Activated CD8-positive, alpha-beta memory T cell treated with anti-CD3 and anti-CD28 coated beads for 24 hours (primary cell): ENCODE measurements at places on chromosomes 1 and 21.

DNA sequence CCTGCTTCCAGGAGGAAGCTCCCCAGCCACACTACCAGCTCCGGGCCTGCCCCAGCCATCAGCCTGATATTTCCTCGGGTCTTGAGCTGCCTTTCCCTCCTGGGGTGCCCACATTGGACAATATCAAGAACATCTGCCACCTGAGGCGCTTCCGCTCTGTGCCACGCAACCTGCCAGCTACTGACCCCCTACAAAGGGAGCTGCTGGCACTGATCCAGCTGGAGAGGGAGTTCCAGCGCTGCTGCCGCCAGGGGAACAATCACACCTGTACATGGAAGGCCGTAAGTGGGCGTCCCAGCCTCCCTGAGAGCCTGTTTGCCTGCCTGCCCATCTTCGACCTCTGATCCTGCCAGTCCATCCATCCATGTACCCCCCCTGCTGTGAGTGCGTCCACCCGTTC, 3.6 kb downstream of the ECM1 start:
- DNase-seq, result no peak

GRCh38 chr1:244919320-244920282, 55.3 kb upstream of the HNRNPU start:
- no peak for DNase-seq

- DNase-seq, result no peak
Measured at GRCh38 chr1:214136324-214136919, 144.5 kb upstream of the SMYD2 start.

GRCh38 chr21:44441581-44442265, 13.6 kb upstream of the LRRC3 start:
- DNase-seq, result no peak

- DNase-seq, result no peak
Measured at GRCh38 chr1:55988963-55989452, 590.4 kb downstream of the PLPP3 start.

DNA sequence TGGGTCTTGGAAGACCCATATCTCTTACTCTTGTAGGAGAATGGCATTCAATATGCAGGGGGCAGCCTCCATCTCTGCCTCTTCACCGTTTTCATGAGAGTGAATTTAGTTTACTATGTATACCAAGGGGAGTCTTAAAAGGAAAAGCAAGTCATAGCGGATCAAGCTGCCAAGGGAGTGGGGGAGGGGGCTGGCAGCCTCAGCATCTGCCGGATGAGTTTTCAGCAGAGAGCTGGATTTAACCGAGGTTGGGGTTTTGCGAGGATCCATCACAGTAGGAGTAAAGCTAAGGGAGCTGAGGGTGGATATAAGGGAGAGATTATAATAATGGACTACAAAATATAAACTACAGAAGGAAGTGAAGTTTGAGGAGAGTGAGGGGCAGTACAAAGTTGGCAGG, 9.9 kb downstream of the CD160 start:
- DNase-seq, result no peak

- no peak for DNase-seq
Measured at GRCh38 chr1:117675907-117676430, 70.1 kb downstream of the TENT5C start.

- DNase-seq, result no peak
Measured at GRCh38 chr1:247448107-247448791, 9.7 kb downstream of the OR2B11 start.

- peak; percentile 35 for DNase-seq
Measured at GRCh38 chr21:37566790-37567615, 200.4 kb downstream of the DYRK1A start.

DNA sequence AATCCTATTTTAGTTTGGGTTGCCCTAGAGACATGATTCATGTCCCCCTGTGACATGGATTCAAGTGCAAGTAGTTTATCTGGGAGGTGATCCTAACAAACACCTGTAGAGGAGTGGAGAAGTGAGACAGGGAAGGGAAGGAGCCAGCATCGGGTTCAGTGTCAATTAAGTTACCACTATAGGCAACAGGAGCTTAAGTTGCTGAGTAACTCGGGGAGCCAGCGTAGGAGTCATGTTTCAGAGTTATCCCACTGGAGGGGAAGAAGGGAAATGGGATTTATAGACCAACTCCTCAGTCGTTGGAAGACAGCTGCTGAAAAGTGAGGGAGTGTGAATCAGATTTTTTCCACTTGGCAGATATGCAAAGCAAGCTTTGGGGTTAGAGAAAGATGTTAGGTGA, 54.9 kb downstream of the SLC30A7 start:
- no peak for DNase-seq

DNA sequence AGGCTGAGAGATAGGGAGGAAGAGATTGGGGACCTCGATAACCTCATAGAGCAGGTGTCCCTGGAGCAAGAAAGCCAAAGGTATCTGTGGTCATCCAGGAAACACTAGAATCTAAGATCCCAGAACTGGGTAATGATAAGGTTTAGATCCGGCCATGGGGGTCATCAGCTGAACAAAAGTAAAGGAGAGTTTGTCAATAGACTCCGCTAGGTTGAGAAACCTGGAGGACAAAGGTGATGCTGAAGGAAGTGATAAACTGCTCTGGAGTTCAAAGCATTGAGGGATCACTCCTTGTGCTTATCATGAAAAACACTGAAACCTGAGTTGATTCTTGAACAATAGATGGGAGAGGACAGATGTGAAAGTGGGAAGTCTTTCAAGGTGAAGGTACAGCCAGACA, 59.5 kb upstream of the SLC2A1 start:
- DNase-seq, result no peak

DNA sequence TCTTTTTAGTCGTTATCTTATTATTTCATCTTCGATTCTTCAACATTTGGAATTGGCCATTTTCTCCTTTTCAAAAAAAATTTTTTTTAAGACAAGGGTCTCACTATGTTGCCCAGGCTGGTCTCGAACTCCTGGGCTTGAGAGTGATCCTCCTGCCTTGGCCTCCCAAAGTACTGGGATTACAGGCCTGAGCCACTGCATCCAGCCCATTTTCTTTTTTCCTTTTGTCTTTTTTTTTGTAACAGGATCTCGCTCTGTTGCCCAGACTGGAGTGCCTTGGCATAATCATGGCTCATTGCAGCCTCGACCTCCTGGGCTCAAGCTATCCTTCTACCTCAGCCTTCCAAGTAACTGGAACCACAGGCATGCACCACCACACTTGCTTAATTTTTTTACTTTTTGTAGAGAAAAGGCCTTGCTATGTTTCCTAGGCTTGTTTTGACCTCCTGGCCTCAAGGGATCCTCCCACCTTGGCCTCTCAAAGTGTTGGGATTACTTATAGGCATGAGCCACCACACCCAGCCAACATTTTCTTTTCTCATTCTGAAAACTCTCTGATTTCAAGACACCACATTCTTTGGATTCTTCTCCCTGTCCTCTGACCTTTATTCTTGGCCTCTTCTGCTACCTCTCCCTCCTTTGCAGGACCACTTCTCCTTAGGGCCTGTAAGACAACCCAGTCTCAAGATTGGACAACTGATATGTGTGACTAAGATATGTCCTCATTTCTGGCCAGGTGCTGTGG, 6.0 kb upstream of the MAP1LC3C start:
- DNase-seq, result no peak

DNA sequence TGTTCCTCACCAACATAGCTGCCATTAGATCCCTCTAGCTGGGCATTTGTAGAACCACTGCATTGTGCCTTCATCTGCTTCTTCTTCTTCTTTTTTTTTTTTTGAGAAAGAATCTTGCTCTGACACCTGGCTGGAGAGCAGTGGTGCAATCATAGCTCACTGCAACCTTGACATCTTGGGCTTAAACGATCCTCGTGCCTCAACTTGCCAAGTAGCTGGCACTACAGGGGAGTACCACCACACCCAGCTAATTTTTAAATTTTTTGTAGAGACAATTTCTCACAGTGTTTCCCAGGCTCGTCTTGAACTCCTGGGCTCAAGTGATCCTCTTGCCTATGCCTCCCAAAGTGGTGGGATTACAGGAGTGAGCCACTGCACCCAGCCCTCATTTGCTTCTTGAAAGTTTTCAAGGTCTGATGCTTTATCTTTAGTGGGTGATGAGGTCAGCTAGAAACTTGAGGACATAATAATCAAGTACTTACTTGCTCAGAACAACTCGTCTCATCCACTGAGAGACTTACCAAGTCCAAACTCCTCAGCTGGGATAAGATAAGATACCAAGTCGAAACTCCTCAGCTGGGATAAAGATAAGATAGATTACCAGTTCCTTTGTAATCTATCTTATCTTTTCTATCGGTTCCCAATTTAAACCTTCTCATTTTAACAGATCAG, 71.5 kb downstream of the MACF1 start:
- DNase-seq, result no peak

DNA sequence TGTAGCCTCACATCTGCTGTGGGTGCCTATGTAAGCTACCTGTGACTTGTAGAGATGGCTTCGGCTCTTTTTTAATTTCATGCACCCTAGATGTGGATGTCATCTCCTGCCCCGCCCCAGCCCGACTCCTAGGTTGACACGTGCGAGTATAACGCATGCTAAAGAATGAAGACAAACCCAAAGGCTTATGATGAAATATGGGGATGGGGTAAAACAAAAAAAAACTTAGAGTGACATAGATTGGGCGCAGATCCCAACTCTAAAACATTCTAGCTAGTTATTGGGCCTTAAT, 613 bp upstream of the ERO1B start:
- DNase-seq, result no peak

- DNase-seq, result no peak
Measured at GRCh38 chr1:206074839-206075238, 21.9 kb downstream of the RHEX start.

GRCh38 chr1:206900149-206900548, 2.9 kb downstream of the IL24 start:
- DNase-seq, result no peak

- DNase-seq, result no peak
Measured at GRCh38 chr1:155186067-155186793, 12.6 kb downstream of the TRIM46 start.

- DNase-seq, result peak; percentile 61
Measured at GRCh38 chr1:45051005-45051772, 39.1 kb downstream of the UROD start.

GRCh38 chr1:47842228-47842919, 154.8 kb downstream of the TRABD2B start:
- DNase-seq, result no peak

GRCh38 chr1:9438431-9439073, 100.7 kb upstream of the SLC25A33 start:
- DNase-seq, result no peak

DNA sequence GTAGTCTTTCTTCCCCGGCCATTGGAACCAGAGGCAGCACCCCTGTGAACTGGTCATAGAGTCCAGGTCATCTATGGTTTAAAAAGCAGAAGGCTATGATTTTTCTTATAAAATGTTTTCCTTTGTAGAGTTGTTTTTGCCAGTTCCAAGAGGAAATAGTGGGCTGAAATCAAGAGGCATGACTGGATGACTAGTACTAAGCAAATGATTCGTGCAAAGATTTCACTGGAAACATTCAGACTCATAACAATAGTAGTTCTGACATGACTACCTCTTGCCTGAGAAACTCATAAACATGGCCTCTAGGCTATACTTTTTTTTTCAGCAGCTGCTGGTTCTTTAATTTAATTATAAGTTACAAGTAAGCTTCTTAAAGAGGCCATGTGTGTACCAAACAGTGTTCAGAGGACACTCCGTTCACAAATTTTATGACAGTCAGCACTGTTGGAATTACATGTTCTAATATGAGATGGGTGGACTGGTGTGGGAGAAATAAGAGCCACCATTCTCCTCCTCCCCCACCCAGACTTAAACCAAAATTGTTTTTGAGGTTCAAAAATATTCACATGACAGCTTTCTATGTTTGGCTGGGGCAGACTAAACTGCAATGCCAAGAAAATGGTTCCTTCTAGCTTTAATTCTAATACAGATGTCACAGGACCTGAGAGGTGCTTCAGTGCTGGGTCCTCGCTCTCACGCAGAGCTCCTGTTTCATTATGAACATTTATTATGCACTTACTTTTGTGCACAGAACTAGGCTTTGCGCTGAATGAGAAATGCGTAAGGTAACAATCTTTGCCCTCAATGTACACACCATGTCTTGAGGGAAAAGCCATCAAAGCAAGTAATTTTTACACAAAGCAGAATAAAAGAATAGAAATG, 147.5 kb downstream of the ZC3H11B start:
- DNase-seq, result no peak

- DNase-seq, result peak; percentile 47
Measured at GRCh38 chr1:30315185-30315960, 408.0 kb downstream of the MATN1 start.

GRCh38 chr1:107793896-107794453, 171.0 kb downstream of the VAV3 start:
- DNase-seq, result no peak

DNA sequence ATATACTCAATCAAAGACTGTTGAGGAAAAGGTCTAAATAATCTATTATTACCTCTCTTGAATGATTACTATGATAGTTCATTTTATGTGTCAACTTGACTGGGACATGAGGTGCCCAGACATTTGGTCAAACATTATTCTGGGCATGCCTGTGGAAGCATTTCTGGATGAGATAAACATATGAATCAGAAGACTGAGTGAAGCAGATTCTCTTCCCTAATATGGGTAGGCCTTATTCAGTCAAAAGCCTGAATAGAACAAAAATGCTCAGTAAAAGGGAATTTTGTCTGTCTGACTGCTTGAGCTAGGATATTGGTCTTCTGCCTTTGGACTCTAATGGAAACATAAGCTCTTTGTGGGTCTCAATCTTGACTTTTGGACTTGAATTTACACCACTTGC, 73.3 kb upstream of the SOX13 start:
- no peak for DNase-seq

DNA sequence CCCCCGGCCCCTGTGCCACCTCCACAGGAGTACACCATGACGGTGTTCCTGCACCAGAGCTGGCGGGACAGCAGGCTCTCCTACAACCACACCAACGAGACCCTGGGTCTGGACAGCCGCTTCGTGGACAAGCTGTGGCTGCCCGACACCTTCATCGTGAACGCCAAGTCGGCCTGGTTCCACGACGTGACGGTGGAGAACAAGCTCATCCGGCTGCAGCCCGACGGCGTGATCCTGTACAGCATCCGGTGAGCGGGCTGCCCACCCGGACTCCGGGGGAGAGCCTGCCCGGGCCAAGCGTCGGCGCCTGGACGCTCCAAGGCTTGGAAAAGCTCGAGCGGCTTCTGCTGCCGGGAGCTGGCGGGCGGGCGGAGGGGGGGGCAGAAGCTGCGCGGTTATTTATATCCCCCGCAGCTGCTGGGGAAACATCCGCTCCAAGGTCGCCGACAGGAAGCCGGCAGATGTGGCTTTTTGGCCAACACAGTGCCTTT, 6.4 kb downstream of the GABRD start:
- no peak for DNase-seq
